NCI-H69 (cell line): ENCODE measurements at places on chromosomes 11 and 22.
A peak's percentile ranks its signal among the peaks of the same experiment; 100 is the strongest.

DNA sequence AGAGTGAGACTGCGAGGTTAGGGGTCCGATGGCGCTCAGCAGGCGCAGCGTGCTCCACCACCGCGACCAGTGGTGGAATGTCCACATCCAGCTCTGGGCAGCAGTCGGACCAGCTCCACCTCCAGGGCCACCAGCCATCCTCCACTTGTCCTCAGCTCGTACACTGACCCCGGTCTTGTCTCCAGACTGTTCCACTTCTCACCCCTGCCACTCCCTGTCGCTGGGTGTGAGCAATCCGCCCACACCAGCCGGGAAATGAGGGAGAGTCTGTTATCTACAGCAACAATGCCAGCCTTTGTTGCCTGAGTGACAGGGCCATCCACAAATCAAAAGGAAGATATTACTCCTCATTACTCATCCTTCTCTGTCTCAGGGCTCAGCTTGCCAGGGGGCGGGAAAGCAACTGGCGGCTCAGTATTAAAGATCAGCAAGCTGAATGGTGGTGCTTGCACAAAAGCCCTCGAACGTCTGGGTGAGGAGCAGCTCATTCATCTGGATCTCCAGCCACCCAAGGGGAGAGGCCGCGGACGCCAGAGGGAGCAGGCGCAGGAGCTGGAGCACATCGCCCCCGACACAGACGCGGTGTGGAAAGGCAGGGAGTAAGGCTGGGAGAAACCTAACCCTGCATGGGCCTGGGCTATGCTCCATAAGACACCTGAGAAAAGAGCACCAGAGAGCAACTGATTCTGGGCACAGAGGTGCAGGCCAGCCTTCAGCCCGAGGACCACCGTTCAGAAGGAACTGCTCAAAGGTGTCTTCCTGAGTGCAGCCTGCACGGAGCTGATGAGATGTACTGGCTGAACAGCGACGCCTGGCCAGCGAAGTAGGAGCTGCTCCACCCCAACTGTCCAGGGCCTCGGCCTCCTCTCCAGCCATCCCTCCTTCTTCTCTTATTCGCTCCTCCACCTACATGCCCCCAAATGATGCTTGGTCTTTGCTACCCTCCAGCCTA is 21.9 kb downstream of the IGSF9B start:
- peak; percentile 12 for DNase-seq

DNA sequence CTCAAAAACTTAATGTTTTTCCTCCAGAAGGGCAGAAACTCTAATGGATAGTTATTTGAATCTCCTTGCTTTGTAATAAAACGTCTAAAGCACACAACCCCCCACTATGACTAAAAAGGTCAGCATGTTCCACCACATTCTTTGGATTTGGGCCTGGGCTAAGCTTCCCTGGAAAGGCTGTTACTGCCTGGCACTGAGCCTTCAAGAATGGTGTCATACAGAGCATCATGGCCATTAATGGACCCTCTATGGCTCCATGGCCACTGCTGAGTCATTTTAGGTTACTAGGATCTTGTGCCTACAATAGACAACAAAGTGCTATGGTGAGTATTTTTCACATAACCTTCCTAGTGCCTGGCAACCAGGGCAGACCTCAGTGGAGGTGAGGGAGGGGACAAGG is 242.6 kb upstream of the FAT3 start:
- no peak for DNase-seq

DNA sequence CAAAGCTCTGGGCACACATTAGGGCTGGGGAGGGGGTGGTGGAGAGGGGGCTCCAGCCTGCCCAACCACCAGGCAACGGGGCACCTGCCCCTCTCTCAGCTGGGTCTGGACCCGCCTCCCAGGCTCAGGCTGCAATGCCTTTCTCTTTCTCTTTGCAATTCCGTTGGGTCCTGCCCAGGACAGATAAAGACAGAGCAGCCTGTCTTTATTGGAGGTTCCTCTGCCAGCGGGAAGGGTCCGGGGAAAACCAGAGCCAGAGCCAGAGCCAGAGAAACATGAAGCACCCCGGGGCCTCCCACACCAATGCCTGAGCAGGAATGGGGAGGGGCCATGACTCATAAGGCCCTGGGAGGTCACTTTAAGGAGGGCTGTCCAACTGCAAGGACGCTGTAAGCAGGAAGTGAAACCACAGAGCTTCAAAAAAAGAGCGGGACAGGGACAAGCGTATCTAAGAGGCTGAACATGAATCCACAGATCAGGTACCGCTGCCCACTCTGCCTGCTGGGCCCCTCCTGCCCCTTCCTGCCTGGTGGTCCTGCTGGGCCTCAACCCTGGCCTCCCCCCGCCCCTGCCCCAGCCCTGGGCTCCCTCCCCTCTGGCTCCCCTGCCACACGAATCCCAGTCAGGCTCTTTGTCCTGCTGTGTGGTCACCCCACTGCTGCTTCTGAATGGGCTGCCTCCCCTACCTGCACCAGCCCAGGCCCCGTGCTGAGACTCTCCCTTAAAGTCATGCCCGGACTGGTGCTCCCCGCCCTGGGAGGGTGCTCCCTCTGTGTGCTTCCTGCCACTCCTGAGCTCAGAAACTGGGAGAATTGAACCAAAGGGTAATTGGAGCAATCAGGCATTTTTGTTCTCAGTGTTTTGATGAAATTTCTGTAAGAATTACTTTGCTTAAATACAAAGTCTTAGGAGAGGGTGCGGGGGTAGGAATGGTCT is at the start of gene APOBEC3B:
Gene APOBEC3B, plus strand, starts transcription at position 356 of the 936 bp plus-strand sequence. Its CDS starts 107 bp downstream, at position 463.
- DNase-seq = peak; percentile 48

DNA sequence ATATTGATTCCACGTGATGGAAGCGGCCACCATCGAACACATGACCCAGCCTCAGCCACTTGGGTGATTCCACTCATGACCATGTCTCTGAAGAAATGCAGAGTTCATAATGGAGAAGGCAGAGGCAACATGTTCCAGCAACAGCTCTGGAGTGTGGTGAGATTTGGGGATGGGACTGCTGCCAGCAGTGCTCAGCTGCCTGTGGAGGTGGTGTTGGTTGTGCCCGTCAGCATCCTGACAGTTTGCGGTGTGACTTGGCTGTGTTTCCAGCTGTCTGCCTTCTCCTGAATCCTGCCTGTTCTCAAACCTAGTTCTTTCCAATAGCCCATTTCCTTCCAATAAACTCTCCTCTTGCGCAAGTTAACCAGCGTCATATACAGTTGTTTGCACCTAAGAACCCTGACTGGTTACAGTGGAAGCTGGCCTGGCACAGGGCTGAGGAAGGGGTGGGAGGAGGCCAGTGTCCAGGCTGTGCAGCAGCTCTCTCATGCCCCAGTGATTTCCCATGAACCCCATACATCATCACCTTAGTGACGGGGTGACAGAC is 22.0 kb upstream of the OR8B8 start:
- no peak for DNase-seq

DNA sequence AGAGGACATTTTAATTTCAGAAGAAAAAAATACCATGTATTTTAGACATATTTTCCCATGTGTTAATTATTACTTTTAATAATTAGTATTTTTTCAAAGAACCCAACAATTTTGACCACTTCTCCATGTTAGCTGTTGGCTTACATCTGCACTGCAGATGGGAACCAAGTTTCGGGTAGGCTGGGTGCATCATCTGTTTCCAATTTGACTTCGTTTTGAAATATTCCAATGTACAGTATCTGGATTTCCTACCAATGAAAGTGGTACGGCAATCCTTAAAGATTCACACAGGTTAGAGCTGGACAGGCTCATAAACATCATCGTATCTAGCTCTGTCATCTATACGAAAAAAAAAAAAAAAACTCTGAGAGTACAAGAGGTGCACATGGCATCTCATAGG is 670.2 kb downstream of the OPCML start:
- DNase-seq = no peak

DNA sequence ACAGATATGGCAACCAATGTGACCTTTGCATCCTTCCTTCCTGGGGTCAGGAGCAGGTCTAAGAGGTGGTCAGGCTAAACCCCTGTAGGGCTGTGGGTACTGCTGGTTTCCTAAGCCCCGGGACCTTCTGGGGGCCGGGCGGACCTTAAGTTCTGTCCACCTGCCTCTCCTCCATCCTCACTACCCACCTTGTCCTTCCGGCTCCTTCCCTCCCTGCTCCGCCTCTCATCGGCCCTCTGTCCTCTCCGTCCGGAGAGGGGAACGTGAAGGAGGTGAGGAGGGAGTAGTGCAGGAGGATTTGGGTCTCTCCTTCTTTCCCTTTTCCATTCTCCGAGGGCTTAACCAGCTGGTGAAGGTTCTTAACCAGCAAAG is 28.3 kb upstream of the PARVB start:
- DNase-seq = no peak
